Bladder microvascular endothelial cell (primary cell): ENCODE measurements at places on chromosomes 16 and 17. TPM values are rescaled to one million over a fixed set of nuclear protein-coding genes. Genes with fewer than 3 reads are reported as not detected.

Gene MEOX1
- 10.7 and 23.4 TPM in 2 replicates for total RNA-seq

Gene KREMEN2
- total RNA-seq = not detected in 2 replicates

Gene TMC7
- 2.1 and 6.6 TPM in 2 replicates for total RNA-seq

Gene NME3
- total RNA-seq = 39.3 and 51.6 TPM in 2 replicates

Gene ANTKMT
- total RNA-seq = 19.1 and 21.4 TPM in 2 replicates

Gene TSR3
- 50.3 and 52.1 TPM in 2 replicates for total RNA-seq

Gene RDM1
- total RNA-seq = 0.19 TPM in 1 of 2 replicates, not detected in the other

Gene CDH13
- 78.2 and 240 TPM in 2 replicates for total RNA-seq

Gene METTL16
- total RNA-seq = 7.3 and 13.0 TPM in 2 replicates

Gene TPSD1
- not detected in 2 replicates for total RNA-seq

Gene TMED6
- 0.16 and 0.19 TPM in 2 replicates for total RNA-seq

Gene CACNG1
- total RNA-seq = not detected in 2 replicates

Gene KRTAP2-3
- total RNA-seq = not detected in 2 replicates

Gene ABCC6
- 0.38 TPM in 1 of 2 replicates, not detected in the other for total RNA-seq

Gene YWHAE
- total RNA-seq = 335 and 507 TPM in 2 replicates

Gene MEIOB
- not detected in 2 replicates for total RNA-seq

Gene BEAN1
- total RNA-seq = not detected in 2 replicates

Gene KRT17
- 1.2 and 2.6 TPM in 2 replicates for total RNA-seq

Gene G6PC1
- not detected in 2 replicates for total RNA-seq

Gene NPEPPS
- total RNA-seq = 60.5 and 204 TPM in 2 replicates

Gene KRT27
- not detected in 2 replicates for total RNA-seq

Gene RMI2
- 5.3 and 6.8 TPM in 2 replicates for total RNA-seq

Gene MT1B
- total RNA-seq = not detected in 2 replicates

Gene CD300LG
- total RNA-seq = under 0.01 TPM in 2 replicates

Gene DPEP1
- total RNA-seq = 0.32 and 1.1 TPM in 2 replicates

Gene FA2H
- total RNA-seq = not detected in 2 replicates

Gene IGSF6
- not detected in 2 replicates for total RNA-seq

Gene CFAP97D1
- total RNA-seq = under 0.01 TPM in 1 of 2 replicates, not detected in the other

Gene HSF4
- total RNA-seq = 1.9 and 4.0 TPM in 2 replicates

Gene GRAPL
- total RNA-seq = 13.3 and 67.8 TPM in 2 replicates

Gene PRR15L
- not detected in 2 replicates for total RNA-seq

Gene CD300H
- total RNA-seq = not detected in 2 replicates

Gene CETP
- 4.8 and 15.9 TPM in 2 replicates for total RNA-seq

Gene ACSM2B
- 0.16 TPM in 1 of 2 replicates, not detected in the other for total RNA-seq

Gene CDK10
- total RNA-seq = 32.2 and 62.8 TPM in 2 replicates

Gene KRT36
- 0.06 and 0.16 TPM in 2 replicates for total RNA-seq

Gene ZNF594
- 2.9 and 5.4 TPM in 2 replicates for total RNA-seq

Gene RNF227
- 1.3 and 3.0 TPM in 2 replicates for total RNA-seq

Gene TEKT1
- total RNA-seq = not detected in 2 replicates

Gene ZNF205
- total RNA-seq = 15.6 and 27.2 TPM in 2 replicates

Gene TERB1
- total RNA-seq = 0.06 and 0.16 TPM in 2 replicates

Gene SLC5A11
- total RNA-seq = not detected in 2 replicates

Gene NUPR1
- 5.7 and 8.4 TPM in 2 replicates for total RNA-seq

Gene PRR11
- 7.7 and 12.6 TPM in 2 replicates for total RNA-seq

Gene BAHCC1
- 4.7 and 16.0 TPM in 2 replicates for total RNA-seq
